WTC11 (cell line): ENCODE measurements at places on chromosomes 11 and 22. TPM values are rescaled to one million over a fixed set of nuclear protein-coding genes. Genes with fewer than 3 reads are reported as not detected.
A peak's percentile ranks its signal among the peaks of the same experiment; 100 is the strongest.

DNA sequence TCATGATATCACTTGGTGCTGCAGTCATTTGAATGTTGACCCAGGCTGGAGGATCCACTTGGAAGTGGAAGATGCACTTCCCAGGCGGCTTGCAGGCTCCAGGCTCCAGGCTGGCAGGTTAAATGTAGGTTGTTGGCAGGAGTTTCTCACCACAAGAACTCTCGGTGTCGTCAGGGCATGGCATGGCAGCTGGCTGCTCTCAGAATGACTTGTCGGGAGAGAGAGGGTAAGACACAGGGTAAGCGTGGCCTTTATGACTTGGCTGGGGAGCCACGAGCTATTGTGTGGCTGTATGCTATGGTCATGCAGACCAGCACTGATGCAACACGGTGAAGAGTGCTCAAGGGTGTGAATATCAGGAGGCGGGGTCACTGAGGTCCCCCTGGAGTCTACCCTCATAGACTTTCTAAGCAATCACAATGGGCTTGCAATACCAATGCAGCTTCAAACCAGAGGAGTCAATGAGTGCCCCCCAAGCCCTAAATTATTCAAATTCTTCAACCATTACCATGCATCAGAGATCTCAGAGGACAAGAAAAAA, 1027.7 kb downstream of the OPCML start:
- peaks cover 25% of the 10 kb centered on the region for H3K4me1 ChIP-seq
- H3K27ac ChIP-seq: no peak overlapping the region
- H3K36me3 ChIP-seq: peaks cover 15% of the 10 kb centered on the region
- H3K27me3 ChIP-seq: peaks cover 2% of the 10 kb centered on the region; the same call in 1 of the 2 replicates

DNA sequence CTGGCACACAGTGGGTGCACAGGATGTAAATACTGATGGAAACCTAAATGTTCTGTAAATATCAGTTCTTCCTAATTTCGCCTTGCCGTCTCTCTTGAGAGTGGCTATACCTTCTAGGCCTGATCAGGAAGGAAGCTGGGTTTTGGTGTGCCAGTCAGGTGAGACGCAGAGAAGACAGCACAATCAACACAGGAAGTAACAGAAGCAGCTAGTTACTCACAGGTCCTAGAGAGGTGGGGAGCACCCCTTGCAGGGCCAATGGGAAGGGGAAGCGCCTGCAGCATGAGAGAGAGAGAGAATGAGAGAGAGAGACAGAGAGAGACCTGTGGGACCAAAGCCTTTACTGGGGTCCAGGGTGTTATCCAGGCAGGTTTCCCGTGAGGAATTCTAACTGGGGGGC, 80.8 kb downstream of the FBLN1 start:
- H3K27ac ChIP-seq: no peak overlapping the region
- DNase-seq: no peak
- H3K36me3 ChIP-seq: no peaks in the 10 kb centered on the region
- H3K27me3 ChIP-seq: no peaks in the 10 kb centered on the region
- no peak overlapping the region for H3K4me3 ChIP-seq

The FLRT1 gene
- total RNA-seq: 0.14 to 0.20 TPM (median 0.16 TPM) in 3 replicates

The MS4A6E gene
- not detected in 3 replicates for total RNA-seq

GRCh38 chr11:45886816-45887520, 1.5 kb downstream of the MAPK8IP1 start:
- peaks cover 7% of the 10 kb centered on the region; the same call in 1 of the 2 replicates for H3K27me3 ChIP-seq
- DNase-seq: no peak
- no peak overlapping the region for H3K27ac ChIP-seq
- no peaks in the 10 kb centered on the region for H3K4me1 ChIP-seq

DNA sequence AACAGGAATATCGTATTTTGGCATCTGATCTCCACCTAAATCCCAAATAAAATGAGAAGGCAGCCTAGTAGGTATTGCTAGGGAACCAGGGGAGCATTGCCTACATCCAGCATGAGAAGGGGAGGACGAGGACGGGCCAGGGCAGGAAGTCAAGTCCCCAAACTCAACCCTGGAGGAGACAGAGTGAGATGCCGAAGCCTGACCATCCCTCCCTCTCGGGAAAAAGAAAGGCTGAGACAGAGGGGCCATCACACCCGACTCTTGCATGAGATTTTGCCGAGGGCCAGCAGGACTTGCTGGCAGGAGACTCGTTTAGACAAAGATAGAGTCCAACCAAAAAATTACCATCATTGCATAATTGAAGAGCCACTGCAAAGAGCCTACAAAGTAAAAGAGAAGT, 50.2 kb upstream of the SPATA19 start:
- peaks cover 40% of the 10 kb centered on the region for H3K4me1 ChIP-seq
- peak overlapping the region; percentile 21; the same call in 1 of the 2 replicates for H3K27ac ChIP-seq
- H3K27me3 ChIP-seq: no peaks in the 10 kb centered on the region
- H3K36me3 ChIP-seq: peaks cover 17% of the 10 kb centered on the region
- H3K4me3 ChIP-seq: no peak overlapping the region
